ENCODE measurements at places on chromosomes 4 and X.

DNA sequence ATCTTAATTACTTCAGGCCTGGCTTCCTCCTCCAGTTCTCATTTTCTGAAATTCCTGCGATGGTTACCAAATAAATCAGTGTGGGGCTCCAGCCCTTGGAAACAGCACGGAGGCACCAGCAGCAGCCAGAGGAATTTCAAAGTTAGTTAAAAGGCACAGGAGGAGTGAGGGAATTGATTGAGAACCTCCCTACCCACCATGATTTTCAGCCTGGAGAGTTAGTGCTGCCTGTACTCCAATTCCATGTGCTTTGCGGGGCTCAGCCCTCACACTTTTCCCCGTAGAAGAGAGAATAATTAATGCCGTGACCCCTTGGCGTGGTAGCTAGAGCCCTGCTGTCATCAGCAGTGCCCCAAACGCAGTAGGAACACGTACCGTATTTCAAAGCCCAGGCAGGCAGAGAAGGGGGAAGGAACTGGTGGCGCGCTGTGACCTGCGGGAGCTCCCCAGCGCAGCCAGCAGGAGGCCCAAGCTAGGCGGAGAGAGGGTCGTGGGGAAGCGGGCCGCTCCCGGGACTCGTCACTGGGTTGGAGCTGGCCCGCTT lies 84.0 kb upstream of the IGFBP7 start:
- DNase-seq, result no peak

- no peak for DNase-seq
Observed at GRCh38 chr4:1098311-1098925, 14.9 kb downstream of the RNF212 start.

- DNase-seq, result no peak
Observed at GRCh38 chr4:139898293-139898692, 232.7 kb downstream of the MGST2 start.

DNA sequence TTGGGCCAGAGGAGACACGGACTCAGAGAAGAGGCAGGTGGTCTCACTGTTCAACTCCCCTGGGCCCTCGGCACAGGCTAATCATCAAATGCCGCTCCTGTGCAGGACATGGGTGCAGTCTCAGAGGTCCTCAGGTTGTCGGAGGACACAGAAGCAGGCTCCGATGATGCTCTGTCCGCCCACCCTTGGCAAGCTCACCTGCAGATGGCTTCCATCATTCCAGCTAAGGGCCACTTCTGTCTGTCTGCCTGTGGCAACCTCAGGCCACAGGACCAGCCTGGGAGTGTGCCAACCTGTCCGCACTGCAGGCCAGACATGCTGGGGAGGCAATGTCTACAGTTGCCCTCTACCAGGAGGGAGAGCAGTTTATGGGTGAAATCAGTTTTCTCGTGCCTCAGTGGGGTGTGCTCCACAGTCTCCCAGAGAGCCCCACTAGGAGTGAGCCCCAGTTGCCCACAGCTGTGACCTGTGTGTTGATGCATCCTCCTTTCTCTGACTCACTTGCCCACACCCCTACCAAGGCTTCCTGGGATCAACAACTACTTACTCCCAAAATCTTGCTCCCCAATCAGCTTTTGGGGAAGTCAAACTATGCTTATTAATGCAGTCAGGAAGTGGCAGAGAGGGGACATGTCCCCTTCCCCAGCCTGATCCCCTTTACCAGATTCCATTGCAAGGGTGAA lies 55.9 kb downstream of the HTRA3 start:
- peak; percentile 8 for DNase-seq

GRCh38 chrX:11688201-11688600 lies 22.5 kb upstream of the ARHGAP6 start:
- DNase-seq, result no peak
